Ovary (tissue), 10 donors: ENCODE measurements at places on chromosomes 4 and X. TPM values are rescaled to one million over a fixed set of nuclear protein-coding genes. Genes with fewer than 3 reads are reported as not detected.

DNA sequence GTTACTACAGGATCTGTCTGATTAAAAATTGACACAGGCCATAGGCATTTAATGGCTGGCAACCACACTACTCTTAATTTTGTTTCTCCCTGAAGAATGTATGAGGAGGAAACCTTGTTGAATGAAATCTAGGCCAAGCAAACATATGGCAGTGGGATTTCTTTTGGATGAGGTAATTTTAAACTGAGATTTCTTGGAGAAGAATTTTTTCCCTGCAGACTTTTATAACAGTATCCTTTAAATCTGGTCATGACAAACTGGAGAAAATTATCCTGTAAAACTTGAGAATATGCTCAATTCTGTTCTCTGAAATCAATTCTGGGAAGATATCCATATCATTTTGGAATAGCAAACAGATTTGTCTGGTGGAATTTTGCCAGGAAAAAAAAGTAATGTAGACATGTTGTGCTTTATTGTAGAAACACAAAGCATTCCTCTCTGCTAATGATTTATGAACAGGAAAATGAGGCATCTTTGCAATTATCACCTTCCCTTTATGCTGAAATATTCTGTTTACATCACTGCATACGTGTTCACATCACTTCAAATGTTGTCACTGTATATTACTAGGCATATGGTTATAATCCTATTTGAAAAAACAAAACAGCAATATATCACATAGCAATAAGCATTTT is 108.3 kb upstream of the ARSJ start:
- DNase-seq: no peak

- no peak for DNase-seq
Observed at GRCh38 chr4:76380561-76380960, 40.4 kb downstream of the CCDC158 start.

The GC gene
- polyA plus RNA-seq: not detected

DNA sequence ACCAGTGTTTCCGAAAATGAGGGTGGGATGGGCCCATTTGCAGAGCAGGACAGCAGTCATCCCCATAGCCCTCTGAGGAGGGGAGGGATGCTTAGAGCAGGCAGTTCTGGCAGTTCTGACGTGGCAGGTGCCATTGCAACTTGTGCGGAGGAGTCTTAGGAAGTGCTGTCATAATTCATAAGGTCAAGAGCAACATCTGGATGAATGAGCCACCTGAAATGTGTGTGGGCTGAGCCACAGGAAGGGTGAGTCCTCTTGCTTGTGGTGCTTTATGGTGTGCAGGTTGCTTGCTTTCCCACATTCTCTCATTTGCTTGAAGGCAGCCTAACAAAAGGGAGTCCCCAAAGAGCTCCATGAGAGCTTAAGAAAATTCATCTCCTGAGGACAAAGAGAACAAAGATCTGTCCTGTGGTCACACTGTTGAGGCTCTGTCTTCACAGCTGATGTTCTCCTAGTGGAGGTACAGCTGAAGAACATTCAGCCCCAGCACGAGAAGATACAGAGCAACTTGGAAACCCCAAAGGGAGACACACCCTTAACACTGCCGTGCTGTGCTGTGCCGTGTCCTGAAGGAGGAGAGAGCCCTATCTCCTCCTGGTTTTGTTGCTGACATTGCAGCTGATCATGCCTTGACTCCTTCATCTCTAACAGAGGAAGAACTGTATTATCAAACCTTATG is 60.3 kb downstream of the DLG3 start:
- no peak for DNase-seq

DNA sequence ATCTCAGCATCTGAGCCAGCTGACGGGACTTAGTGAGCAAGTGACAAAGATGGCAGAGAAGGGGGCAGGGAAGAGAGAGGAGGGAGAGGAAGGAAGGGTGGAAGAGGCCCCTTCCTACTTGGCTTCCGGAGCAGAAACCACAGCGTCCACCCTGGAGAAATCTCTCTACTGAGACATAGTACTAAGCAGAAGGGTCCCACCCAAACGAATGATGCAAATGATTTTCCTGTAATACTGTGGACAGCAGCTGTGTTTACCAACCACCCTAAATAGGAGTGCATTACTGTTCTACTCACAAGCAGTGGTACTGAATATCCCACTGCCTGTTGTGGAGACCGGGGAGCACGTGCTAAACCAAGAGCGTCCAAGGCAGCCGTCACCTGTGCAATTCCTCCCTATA is 29.4 kb downstream of the DTHD1 start:
- no peak for DNase-seq

DNA sequence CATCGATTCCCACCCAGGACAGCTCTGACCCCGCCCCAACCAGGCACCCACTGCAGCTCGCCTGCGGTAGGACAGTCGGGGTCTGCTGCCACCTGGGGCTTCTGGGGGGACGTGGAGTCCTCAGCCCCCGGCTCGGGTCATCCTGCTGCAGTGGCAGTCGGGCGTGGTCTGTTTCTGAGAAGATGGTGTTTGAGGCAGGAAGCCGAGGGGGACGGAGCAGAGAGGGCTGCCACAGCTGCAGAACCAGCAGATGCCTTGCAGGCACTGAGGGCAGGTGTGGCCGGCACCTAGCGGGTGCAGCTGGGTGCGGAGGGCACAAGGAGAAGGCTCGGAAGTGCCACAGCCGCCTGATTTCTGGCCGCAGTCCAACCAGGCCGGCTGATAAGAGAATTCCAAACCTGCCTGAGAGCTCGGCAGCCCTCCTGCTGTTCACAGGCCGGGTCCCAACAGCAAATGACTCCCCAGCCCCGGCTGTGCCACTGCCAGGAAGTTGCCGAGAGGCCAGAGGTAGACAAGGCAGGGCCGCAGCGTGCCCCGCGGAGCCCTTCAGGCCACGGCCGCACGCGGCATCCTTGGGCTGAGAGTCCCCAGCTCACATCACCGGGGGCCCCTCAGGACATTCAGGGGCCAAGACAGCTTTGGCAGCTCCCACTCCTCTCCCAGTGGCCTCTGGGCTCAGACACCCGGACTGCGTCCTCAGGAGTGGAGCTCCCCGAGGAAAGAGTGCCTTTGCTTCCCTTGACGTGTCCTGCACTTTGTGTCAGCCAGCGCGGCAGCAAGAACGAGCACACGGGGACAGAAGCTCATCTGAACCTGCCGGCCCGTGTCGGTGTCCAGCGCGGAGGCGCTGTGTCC is 9.4 kb upstream of the CPLX1 start:
- no peak for DNase-seq

GRCh38 chrX:140817943-140818342 is 108.4 kb downstream of the LINC00632 start:
- no peak for DNase-seq

The COQ2 gene
- polyA plus RNA-seq: 18.1 TPM

The HSFX4 gene
- polyA plus RNA-seq: not detected

The STBD1 gene
- polyA plus RNA-seq: 3.3 TPM

The TAF7L gene
- 0.04 TPM for polyA plus RNA-seq
